ENCODE measurements at places on chromosomes 4 and X.

DNA sequence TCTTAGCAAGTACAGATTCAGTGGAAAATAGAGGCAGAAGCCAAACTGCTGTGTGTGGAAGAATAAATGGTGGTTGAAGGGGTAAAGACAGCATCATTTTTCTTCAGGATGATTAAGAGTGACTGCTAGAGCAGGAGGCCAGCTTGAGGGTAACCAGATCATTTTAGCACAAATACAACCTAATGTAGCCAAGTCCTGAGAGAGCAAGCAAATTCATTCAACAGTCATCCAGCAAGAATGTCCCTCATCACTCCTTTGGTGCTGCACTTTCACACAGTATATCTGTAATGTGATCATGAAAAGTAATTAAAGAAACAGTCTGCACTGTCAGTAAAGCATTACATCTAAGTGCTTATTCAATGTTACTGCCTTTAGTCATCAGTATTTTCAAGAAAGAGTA is 44.8 kb downstream of the NPFFR2 start:
- no peak for DNase-seq

DNA sequence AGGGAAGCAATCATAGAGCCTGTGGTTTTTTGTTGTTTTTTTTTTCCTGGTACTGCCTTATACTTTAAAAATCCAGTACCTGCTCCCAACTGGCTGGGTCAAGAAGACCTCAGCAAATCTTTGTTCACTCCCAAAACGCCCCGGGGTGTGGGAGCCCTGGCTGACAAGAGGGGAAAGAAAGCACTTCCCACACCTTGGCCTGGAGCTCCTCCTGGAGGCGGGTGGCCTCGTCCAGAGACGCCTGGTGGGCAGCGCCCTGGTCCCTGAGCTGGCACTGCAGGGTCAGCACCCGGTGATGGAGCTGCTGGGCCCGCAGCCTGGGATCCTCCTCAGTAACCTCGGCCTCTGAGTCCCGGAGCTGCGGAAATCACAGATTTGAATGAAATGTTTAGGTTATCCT is 38.2 kb downstream of the C4orf50 start:
- DNase-seq: no peak

GRCh38 chrX:51496501-51497291 is at the start of gene NUDT11:
Gene NUDT11 (minus strand): TSS chrX:51496592. CDS start chrX:51496444, 148 bp downstream.
- no peak for DNase-seq

- no peak for DNase-seq
These were observed 128.5 kb downstream of the ATG4A start for GRCh38 chrX:108219949-108220601.

DNA sequence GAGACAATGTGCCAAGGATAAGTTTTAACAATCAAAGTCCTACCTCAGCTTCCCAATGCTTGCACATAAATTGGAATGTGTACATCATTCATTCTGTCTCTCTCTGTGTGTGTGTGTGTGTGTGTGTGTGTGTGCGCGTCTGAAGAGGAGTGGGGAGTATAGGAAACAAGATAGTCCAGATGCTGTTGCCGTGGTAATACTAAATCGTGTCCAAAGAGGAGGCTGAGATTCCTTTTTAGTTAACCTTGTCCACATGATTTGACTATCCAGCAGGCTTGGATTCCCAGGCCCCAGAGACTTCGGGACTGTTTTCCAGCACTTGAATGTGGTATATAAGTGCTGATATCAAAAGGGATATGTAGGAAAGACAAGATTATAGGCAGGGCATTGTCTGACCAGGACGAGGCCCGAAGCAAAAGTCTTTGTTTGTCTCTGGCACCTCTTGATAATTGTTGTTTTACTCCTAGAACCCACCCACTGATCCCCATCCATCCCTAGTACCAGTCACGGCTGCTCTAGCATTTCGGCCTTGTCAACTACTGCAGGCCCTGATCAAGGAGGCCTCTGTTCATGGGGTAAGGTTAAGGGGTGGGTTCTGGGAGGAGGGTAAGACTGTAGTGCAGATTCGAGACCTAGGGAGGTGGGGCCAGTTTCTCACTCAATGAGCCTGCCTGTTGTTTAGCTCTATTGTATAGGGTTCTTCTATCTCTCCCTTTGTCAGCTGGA is 3.9 kb downstream of the PLP1 start:
- DNase-seq: no peak

- DNase-seq: no peak
These were observed 38.2 kb downstream of the NLGN3 start for GRCh38 chrX:71182871-71183270.

GRCh38 chr4:146511381-146511780 is 10.4 kb downstream of the SLC10A7 start:
- no peak for DNase-seq

Data from amniotic stem cell (primary cell).